Left ventricle myocardium superior (tissue), 1 donor: ENCODE measurements at places on chromosomes 13 and 19. TPM values are rescaled to one million over a fixed set of nuclear protein-coding genes. Genes with fewer than 3 reads are reported as not detected.

ICAM1 gene
- total RNA-seq, result 7.3 TPM

F10 gene
- 7.1 TPM for total RNA-seq

ZNF850 gene
- total RNA-seq, result 5.6 TPM

TEX29 gene
- 0.32 TPM for total RNA-seq

ACP7 gene
- not detected for total RNA-seq

SGCG gene
- total RNA-seq, result 80.2 TPM

LSR gene
- 6.1 TPM for total RNA-seq

PRSS57 gene
- total RNA-seq, result not detected

PSG5 gene
- total RNA-seq, result not detected

UBL3 gene
- total RNA-seq, result 22.6 TPM

PCP2 gene
- 6.5 TPM for total RNA-seq

GNG8 gene
- not detected for total RNA-seq

CLEC4M gene
- total RNA-seq, result not detected

MCEMP1 gene
- 0.72 TPM for total RNA-seq

ZNF235 gene
- 4.5 TPM for total RNA-seq

CLDND2 gene
- not detected for total RNA-seq

CBLC gene
- total RNA-seq, result not detected

CYP4F2 gene
- not detected for total RNA-seq

PLK5 gene
- not detected for total RNA-seq

ENOX1 gene
- total RNA-seq, result 6.8 TPM

ZNF98 gene
- 0.55 TPM for total RNA-seq

SHISA2 gene
- total RNA-seq, result 0.07 TPM

LILRB5 gene
- total RNA-seq, result 5.5 TPM

NKPD1 gene
- total RNA-seq, result 0.07 TPM

PSPN gene
- total RNA-seq, result 1.2 TPM

RFX2 gene
- total RNA-seq, result 4.8 TPM

CCDC70 gene
- total RNA-seq, result not detected

FXYD1 gene
- total RNA-seq, result 489 TPM

DKKL1 gene
- total RNA-seq, result not detected

LIM2 gene
- not detected for total RNA-seq

THSD1 gene
- 5.0 TPM for total RNA-seq

EHD2 gene
- 51.5 TPM for total RNA-seq

ERICH4 gene
- not detected for total RNA-seq

LIG4 gene
- 7.7 TPM for total RNA-seq

CCL25 gene
- total RNA-seq, result not detected

ABCC4 gene
- total RNA-seq, result 3.3 TPM

F2RL3 gene
- 0.30 TPM for total RNA-seq

ZNF571 gene
- total RNA-seq, result 3.8 TPM

ZNF154 gene
- 3.5 TPM for total RNA-seq

MCF2L gene
- 49.5 TPM for total RNA-seq

SULT2A1 gene
- total RNA-seq, result not detected

PLIN4 gene
- total RNA-seq, result 235 TPM

ANKRD24 gene
- total RNA-seq, result 0.42 TPM

FFAR2 gene
- 0.27 TPM for total RNA-seq

HNRNPL gene
- total RNA-seq, result 171 TPM

TGFBR3L gene
- total RNA-seq, result 11.4 TPM

ONECUT3 gene
- total RNA-seq, result not detected

FGF9 gene
- 12.1 TPM for total RNA-seq

ZNF547 gene
- 3.2 TPM for total RNA-seq

RUBCNL gene
- 0.69 TPM for total RNA-seq

ZBTB45 gene
- total RNA-seq, result 10.4 TPM

NXNL1 gene
- not detected for total RNA-seq

NMRK2 gene
- 1,046 TPM for total RNA-seq

CGB5 gene
- not detected for total RNA-seq

PLPPR3 gene
- not detected for total RNA-seq
